ENCODE measurements at places on chromosomes 11 and 22.

DNA sequence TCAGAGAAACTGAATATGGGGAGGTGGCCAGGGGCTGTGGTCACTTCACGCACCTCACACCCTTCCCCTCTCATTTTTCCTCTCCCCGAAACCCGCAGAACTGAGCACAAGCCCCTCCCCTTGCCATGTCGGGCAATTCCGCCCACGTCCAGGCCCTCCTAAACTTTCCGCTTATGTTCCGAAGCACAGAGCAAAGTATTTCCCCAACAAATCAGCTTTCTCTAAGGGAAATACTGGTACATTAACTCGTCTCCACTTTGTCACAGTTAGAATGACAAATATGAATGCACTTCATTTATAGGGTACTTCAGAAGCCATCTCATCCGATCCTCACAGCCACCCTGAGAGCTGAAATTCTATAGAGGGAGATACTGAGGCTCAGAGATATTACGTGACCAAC lies 94.7 kb upstream of the TMEM45B start:
- no peak for DNase-seq

GRCh38 chr11:129374993-129375750 lies 476 bp upstream of the BARX2 start:
- DNase-seq, result peak; percentile 50

DNA sequence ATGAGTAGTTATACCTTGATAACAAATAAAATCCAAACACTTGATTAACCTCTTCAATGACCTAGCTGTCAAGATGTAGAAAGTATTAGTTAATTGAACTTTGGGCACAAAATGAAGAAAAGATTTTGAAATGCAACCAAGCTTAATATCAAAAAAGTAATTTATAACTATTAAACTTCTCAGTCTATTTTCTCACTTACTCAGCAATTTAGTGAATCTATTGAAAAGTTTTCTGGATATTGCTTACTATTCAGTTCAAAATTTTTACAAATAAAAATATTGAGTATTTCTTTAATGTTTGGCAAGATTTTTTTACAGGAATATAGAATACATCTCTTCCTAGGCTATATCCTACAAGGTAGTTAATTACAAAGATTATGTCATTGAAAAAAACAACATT lies 192.5 kb downstream of the GRIA4 start:
- no peak for DNase-seq

DNA sequence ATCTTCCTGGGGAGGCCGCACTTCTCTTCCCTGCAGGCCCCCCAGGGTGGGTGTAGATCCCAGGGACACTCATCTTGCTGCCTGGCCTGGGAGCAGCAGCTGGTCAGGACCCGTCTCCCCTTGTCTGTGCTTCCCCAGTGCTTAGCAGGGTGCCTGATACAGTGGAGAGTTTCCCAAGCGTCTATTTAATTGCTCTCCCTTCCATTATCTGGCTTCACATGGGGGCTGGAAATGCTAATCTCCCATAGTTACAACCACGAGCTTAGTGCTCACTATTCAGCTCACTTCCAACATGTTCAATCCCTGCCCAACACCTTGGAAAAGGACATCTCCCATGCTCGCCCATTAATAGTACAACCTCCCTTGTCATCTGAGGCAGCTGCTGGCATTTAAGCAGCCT lies 100.5 kb downstream of the DSCAML1 start:
- no peak for DNase-seq

DNA sequence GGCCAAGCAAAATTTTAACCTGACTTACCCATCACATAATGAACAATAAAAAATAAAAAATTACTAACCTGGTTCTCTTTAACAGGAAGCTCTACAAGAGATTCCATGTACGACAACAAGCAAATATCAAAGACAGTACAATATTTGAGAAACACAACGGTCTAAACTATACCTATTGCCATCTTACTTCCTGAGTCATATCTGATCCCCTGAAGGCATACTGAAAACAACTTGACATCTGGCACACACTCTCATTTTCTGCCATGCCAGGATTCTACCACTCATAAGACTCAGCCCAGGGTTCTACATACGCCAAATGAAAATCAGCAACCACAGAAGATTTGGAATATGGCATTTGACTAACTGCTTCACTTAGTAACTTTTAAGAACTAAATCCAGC lies 13.8 kb downstream of the DENND5A start:
- no peak for DNase-seq

- no peak for DNase-seq
These were observed 42.1 kb upstream of the CCDC34 start for GRCh38 chr11:27405134-27405533.

- DNase-seq, result peak; percentile 48
These were observed 408.3 kb upstream of the CADM1 start for GRCh38 chr11:115912484-115912945.

- DNase-seq, result no peak
These were observed 14.3 kb downstream of the TOLLIP start for GRCh38 chr11:1295086-1295485.

GRCh38 chr11:126167488-126167887 lies 44.0 kb downstream of the RPUSD4 start:
- DNase-seq, result no peak

- DNase-seq, result no peak
These were observed 44.4 kb upstream of the KCNQ1OT1 start for GRCh38 chr11:2744166-2744565.
